T-helper 17 cell (primary cell): ENCODE measurements at places on chromosomes 2 and 18.

- H3K4me3 ChIP-seq: no peak overlapping the region
- peaks cover 52% of the 10 kb centered on the region for H3K27me3 ChIP-seq
- peaks cover 2% of the 10 kb centered on the region for H3K36me3 ChIP-seq
- DNase-seq: no peak
These were observed 53.2 kb downstream of the ADCYAP1 start for GRCh38 chr18:957829-958228.

DNA sequence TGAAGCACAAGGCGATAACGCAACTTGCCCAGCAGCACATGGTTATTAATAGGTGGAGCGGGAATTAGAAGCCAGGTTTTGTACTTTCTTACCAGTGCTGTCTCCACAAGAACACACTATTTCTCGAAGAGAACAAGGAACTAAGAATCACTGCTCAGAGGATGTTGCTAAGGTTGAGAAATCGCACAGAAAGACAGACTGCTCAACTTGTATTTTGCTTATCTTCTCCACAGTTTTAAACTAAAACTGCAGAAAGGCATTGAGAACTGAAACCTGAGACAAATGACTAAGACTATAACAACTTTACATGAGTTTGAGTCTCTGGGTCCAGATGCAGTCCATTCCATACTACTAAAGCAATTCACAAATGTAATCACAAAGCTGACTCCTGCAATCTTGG lies 6.2 kb downstream of the PRKD3 start:
- H3K4me3 ChIP-seq: no peak overlapping the region
- DNase-seq: no peak
- no peaks in the 10 kb centered on the region for H3K36me3 ChIP-seq
- peaks cover 33% of the 10 kb centered on the region for H3K4me1 ChIP-seq

DNA sequence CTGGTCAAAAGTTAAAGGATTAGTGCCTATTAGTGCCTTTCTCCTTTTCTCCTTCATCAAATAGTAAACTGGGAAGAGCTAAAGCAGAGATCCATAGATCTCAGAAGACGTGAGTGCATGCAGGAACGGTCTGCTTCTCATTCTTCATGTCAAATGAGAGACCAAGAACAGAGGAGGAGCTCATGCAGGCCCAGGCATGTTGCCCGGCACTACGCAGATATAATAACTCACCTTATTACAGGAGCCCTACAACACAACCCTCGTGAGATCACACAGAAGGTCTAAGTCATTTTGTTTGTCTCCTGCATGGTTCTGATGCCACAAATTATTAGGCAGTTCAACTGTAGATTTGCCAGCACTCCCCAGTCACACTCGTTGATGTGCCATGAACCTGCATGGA lies 71.8 kb downstream of the CMPK2 start:
- no peak overlapping the region for H3K27ac ChIP-seq
- H3K4me3 ChIP-seq: no peak overlapping the region

GRCh38 chr18:31647127-31647753 lies 37.1 kb downstream of the B4GALT6 start:
- no peak overlapping the region for H3K4me3 ChIP-seq
- DNase-seq: no peak
- peaks cover 3% of the 10 kb centered on the region for H3K36me3 ChIP-seq
- H3K27me3 ChIP-seq: peaks cover 51% of the 10 kb centered on the region
- peaks cover 3% of the 10 kb centered on the region for H3K4me1 ChIP-seq

GRCh38 chr18:67540559-67540958 lies 24.0 kb upstream of the DSEL start:
- no peaks in the 10 kb centered on the region for H3K4me1 ChIP-seq
- H3K4me3 ChIP-seq: no peak overlapping the region
- peaks cover 7% of the 10 kb centered on the region for H3K27me3 ChIP-seq
- DNase-seq: no peak

- no peak for DNase-seq
- H3K4me1 ChIP-seq: peaks cover 2% of the 10 kb centered on the region
- H3K36me3 ChIP-seq: peaks cover 4% of the 10 kb centered on the region
- no peak overlapping the region for H3K4me3 ChIP-seq
- no peaks in the 10 kb centered on the region for H3K27me3 ChIP-seq
- no peak overlapping the region for H3K27ac ChIP-seq
These were observed 245.0 kb upstream of the NT5C1B start for GRCh38 chr2:18834341-18834740.

GRCh38 chr18:45243340-45244110 lies 371.8 kb upstream of the SLC14A2 start:
- peaks cover 41% of the 10 kb centered on the region for H3K27me3 ChIP-seq
- no peaks in the 10 kb centered on the region for H3K4me1 ChIP-seq
- no peak overlapping the region for H3K27ac ChIP-seq

DNA sequence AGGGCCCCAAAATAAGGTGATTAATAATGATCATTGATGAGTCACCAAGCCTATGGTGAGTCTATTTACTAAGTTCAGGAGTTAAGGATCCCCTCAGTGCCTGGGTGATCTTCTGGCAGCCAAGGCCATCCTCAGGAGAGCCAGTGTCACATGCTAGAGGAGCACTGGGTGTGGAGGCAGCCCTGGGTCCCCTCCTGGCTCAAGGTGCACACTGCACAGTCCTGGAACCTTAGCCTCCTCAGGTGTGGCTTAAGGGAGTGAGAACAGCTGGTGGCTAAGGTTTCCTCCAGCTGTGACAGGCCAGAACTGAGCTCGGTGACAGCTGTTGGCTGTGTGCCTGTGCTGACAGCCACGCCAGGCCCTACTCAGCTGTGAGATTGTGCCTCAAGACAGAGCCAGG lies 52.1 kb upstream of the ACAA2 start:
- no peak for DNase-seq
- no peak overlapping the region for H3K27ac ChIP-seq
- H3K27me3 ChIP-seq: peaks cover 29% of the 10 kb centered on the region
- no peaks in the 10 kb centered on the region for H3K4me1 ChIP-seq
